ENCODE measurements at places on chromosomes 5 and 9.

DNA sequence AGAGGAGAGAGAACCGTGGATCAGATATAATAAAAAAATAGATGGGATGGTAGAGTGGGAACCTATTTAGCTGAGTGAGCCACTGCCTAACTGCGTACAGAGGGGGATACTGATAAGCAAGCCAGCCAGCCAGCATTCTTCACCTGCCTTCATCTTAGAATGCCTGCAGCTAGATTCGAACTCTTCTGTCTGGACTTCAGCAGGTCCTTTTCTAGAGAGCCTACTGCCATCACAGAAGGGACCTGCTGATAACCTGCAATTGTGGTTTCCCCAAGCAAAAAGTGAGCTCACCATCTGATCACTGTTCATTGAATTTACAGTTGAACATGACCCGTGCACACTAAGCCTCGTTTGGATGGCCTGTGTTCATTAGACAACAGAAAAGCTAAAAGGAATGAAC lies 109.4 kb downstream of the CDC42SE2 start:
- no peak for DNase-seq

DNA sequence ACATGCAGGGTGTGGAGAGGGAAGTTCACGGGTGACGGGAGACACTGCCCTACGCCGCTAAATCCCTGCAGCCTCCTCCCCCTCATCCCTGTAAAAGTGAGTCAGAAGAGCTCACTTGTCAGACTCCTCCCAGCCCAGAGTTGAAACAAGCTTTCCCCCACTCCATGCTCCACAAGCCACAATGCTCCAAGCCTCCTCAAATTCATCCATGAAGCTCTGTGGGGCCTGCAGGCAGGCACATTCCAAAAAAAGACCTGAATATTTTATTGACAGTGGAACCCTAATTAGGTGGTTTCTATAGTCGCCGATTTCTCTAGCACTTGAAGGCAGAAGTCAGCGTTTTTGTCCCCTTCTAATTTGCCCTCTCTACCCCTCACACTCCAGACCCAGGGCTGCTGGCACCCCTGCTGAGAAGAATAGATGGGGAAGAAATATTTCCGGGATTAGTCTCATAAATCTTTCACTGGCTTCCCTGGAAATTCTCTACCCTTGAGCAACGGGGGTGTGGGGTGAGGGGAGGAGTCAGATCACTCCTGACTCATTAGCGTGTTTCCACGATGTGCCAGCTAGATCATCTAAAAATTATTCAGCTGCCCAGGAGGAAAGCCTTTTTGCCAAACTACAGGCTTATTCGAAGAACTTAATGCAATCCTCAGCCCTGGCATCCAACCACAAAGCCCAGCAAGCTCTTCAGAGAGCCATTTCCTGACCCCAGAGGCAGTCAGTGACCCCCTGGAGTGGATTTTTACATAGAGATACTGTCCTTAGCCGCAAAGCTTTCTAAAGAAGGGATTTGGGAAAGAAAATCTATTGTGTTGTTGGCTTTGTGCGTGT lies 97.1 kb downstream of the ENC1 start:
- no peak for DNase-seq

GRCh38 chr9:125867751-125868415 lies 120.7 kb downstream of the PBX3 start:
- peak; percentile 22 for DNase-seq

DNA sequence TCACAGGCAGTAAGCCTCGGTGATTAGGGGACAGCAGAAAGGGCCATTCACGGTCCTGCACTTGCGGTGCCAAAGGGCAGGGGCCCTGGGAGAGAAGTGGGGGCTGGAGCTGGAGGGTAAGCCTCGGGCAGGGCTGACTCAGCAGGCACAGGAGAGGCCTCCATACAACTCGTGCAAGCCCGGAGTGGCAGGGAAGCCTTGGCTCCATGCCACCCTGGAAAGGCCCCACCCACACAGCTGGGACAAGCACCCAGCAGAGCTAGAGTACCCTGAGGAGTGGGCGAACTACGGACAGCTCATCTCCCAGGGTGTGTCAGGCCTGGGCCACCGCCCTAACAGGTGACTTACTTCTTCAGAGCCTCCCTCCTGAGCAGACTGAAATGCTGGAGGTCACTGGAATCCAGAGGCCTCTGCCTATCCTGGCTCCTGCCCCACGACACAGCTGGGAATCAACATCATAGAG lies 5.6 kb upstream of the CAMK2A start:
- peak; percentile 36 for DNase-seq

- peak; percentile 63 for DNase-seq
Observed at GRCh38 chr5:104241046-104241445, 678.5 kb upstream of the NUDT12 start.

- peak; percentile 4 for DNase-seq
Observed at GRCh38 chr9:20512106-20512505, 110.2 kb downstream of the MLLT3 start.

- no peak for DNase-seq
Observed at GRCh38 chr5:43376496-43377140, 35.6 kb downstream of the CCL28 start.

GRCh38 chr5:66570201-66570600 lies 26.0 kb upstream of the MAST4 start:
- no peak for DNase-seq

GRCh38 chr5:148179234-148179824 lies 11.0 kb downstream of the SPINK14 start:
- DNase-seq, result peak; percentile 28

DNA sequence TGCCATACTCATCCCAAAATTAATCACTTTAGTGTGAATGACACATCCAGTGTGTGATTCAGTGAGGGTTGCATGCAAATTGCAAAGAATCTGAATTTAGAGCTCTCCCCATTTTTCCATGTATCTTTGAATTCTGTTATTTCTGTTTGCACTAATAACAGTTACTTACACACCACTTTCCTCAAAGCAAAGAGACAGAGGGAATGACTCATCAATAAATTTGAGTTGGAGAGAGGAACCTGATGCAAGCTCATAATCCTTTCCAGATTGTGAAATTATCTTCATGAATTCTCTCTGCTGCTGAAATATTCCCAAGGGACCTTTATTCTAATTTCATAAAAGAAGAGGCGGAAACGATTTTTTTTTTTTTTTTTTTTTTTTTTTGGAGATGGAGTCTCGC lies 204.8 kb downstream of the CDH9 start:
- peak; percentile 66 for DNase-seq

GRCh38 chr5:52331725-52332124 lies 456.0 kb upstream of the ITGA1 start:
- DNase-seq, result no peak

- no peak for DNase-seq
Observed at GRCh38 chr5:113274836-113275414, 159.9 kb downstream of the TSSK1B start.

DNA sequence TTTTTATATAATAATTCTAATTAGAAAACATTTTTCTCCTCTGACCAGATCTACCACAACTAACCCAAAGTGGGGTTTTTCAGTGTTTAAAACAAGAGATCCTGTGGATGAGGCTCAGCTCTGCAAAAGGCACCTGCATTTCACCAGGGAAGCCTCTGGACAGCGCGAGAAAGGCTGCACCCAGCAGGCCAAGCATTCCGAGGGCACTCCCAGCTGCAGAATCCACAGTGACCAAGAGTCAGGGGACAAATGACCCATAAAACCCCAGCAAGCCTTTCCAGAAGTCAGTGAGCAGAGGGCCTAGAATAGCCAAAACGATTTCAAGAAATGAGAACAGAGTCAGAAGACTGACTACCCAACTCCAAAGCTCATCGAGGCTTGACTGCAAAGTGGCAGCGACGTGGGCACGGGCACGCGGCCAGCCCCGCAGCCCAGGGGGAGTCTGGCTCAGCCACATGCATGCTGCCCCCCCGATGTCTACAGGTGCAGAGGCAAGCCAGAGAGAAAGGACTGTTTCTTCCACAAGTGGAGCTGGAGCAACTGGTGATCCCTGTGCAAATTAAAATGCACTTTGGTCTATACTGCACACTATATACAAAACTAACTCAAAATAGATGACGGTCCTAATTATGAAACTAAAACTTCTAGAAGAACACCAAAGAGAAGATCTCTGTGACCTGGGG lies 26.2 kb downstream of the TPPP start:
- DNase-seq, result no peak

- DNase-seq, result peak; percentile 37
Observed at GRCh38 chr5:133610489-133611356, 1.6 kb downstream of the FSTL4 start.

- DNase-seq, result no peak
Observed at GRCh38 chr5:34410411-34411139, 245.6 kb upstream of the RAI14 start.

GRCh38 chr9:23073136-23073535 lies 626.5 kb downstream of the DMRTA1 start:
- DNase-seq, result no peak

DNA sequence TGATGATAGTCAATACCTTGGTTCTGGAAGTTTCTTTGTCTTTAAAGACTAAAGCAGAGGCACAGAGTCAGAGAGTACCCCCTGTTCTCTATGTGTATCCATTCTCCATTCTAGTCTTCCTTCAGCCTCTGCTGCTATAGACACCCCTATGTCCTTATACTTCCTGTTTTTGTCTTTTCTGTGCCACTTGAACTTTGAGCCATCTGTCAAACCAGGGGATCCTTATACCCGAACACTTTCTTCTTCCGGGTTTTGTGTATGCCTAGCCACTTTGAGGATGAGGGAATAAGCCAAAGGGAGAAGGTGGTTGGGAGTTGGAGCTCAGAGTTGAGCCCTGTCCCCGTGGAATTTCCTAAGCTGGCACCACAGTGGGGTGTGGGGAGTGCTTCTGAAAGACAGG lies 61.1 kb upstream of the IL6ST start:
- peak; percentile 24 for DNase-seq

- peak; percentile 86 for DNase-seq
Observed at GRCh38 chr5:13987843-13988464, 43.5 kb upstream of the DNAH5 start.

GRCh38 chr9:114925039-114925438 lies 5.4 kb downstream of the TNFSF8 start:
- DNase-seq, result no peak

DNA sequence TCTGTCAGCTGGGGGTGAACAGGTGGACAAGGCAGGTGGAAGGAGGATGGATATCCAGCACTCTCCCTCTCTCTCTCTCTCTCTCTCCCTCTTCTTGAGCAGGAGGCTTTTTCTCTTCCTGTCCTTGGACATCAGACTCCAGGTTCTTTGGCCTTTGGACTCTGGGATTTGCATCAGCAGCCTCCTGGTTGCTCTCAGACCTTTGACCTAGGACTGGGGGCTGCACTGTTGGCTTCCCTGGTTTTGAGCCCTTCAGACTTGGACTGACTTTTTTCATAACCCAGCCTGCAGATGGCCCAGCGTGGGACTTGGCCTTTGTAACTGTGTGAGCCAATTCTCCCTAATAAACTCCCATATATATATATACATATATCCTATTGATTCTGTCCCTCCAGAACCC lies 35.0 kb upstream of the SEMA4D start:
- DNase-seq, result no peak

- DNase-seq, result no peak
Observed at GRCh38 chr5:136811551-136811950, 446.2 kb upstream of the TRPC7 start.

GRCh38 chr5:96660971-96661854 lies 963 bp upstream of the CAST start:
- no peak for DNase-seq

GRCh38 chr9:2545881-2546490 lies 75.6 kb upstream of the VLDLR start:
- no peak for DNase-seq

- peak; percentile 34 for DNase-seq
Observed at GRCh38 chr9:14418301-14418940, 104.5 kb upstream of the NFIB start.

DNA sequence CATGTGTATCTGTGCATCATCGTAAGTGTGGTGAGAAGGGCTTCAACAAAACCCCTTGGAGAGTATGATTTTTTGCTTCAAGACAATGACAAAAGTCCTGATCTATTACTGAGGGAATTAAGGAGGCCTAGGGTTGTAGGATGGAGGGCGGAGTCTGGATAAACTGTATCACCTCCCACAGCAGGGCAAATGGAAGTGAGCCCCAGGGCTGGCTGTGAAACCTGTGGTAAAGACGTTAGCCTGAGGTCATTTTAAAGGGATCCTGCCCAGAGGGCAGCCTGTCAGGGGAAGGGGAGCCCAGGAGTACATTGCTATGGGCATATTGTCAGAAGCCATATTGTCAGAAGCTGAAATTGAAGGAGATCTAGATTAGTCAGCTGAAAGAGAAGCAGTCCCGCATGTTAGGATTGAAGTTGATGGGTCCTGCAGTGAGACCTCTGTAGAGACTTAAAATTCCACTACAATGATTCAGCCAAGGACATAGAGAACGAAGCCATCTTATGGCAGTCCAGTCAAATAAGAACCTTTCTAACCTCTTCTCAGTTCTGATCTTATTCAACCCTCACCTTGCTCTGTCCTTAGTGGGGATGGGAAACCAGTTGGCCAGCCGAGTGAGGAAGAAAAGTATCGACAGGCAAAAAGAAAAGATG lies 26.9 kb downstream of the ADGRV1 start:
- DNase-seq, result no peak

DNA sequence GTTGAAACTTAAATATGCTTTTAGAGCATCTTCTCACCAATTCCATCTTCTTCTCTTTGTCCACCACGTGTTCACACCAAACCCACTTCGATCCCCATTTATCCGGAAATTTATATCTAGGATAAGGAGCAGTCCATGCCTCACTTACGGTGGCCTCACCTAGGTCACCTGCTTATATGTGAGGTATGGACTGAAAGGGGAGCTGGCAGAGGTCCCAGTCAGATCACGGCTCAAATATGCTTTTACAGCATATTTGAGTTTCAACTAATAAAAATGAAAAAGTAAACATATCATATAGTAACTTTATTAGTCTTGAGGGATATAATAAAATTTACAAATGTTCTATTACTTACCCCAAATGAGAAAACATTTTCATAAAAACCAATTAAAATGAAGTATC lies 508.4 kb downstream of the CDH18 start:
- DNase-seq, result no peak

- DNase-seq, result peak; percentile 89
Observed at GRCh38 chr5:107154593-107154992, 516.1 kb downstream of the EFNA5 start.

DNA sequence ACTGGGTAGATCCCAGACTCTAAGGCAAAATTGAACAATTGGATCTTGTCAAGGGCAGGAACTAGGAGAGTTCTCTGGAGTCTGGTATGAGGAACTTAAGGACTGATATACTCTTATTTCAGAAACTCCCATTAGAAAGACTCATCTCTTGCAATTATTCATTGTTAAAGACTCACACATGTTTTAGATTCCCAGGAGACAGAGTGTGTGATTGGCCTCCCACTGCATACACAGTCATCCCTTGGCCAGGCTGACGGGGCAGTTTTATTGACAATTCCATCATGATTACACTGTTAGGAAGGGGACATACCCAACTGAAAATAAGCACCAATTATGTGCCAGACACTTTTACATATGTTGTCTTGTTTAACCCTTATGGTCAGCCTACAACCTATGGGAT lies 347.2 kb downstream of the DMAC1 start:
- no peak for DNase-seq

GRCh38 chr9:71690689-71691435 lies 77.5 kb downstream of the CEMIP2 start:
- no peak for DNase-seq

- DNase-seq, result no peak
Observed at GRCh38 chr5:87319469-87319868, 51.8 kb downstream of the RASA1 start.

- DNase-seq, result no peak
Observed at GRCh38 chr5:126540631-126541030, 54.4 kb downstream of the ALDH7A1 start.

- no peak for DNase-seq
Observed at GRCh38 chr9:116464987-116465571, 222.0 kb upstream of the TRIM32 start.

All from NCI-H2171 treated with DMSO at 0.1 percent for 48 hours (cell line).